ENCODE measurements at places on chromosomes 13 and 19.
A peak's percentile ranks its signal among the peaks of the same experiment; 100 is the strongest.

GRCh38 chr19:3827306-3827705, 41.1 kb upstream of the MATK start:
- DNase-seq: no peak

- DNase-seq: no peak
These were observed 22.1 kb upstream of the GGACT start for GRCh38 chr13:100610391-100611347.

GRCh38 chr13:34730961-34731360, 211.1 kb upstream of the NBEA start:
- DNase-seq: peak; percentile 88

DNA sequence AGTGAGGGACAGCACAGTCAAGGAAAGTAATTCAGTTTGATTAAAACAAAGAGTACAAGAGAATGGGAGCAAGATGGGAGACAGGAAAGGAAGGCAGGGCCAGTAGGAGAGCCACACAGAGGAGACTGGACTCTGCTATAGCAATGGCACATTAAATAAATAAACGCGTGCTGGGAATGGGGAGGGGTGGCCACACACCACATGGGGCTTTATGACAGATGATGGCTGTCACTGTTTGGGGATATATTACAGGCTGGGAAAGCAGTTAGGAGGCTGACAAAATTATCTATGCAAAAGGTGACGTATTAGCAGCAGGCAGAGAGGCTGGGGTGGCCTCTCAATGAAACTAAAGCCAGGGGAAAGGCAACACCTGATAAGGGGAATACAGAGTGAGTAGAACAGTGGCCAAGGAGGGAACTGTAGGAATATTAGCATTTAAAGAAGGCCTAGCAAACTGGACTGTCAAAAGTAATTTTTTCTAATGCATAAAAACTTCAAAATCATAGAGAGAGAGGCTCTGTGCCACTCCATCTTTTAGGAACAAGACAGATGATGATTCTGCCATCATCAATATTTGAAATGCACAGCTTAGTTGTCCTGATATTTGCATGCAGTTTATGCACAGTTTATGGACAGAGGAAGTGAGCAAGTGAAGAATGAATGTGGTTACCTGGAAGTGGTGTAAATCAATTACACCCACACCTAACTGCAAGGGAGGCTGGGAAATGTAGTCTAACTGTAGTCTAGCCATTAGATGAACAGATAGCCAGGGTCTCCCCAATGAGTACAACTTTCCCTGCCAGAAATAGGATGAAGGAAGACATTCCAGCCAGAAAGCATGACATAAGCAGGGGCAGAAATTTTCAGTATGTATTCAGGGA, 346.5 kb downstream of the FOXO1 start:
- peak; percentile 29 for DNase-seq

GRCh38 chr13:59468396-59468795, 695.3 kb downstream of the DIAPH3 start:
- no peak for DNase-seq

DNA sequence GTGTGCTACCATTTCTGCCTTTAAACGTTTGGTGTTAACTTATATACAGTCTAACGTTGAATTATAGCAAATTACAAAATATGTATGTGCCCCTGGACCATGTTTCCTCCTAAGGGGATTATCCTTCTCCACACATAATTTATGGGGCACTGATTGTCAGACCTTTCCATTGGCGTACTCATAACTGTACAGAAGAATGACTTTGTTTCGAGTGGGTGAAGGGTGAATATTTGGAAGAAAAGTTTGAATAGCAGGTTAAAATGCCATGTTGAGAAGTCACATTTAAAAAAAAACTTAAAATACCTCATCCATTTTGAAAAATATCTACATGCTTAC, 58.8 kb downstream of the SLC10A2 start:
- DNase-seq: no peak

GRCh38 chr13:46850214-46850613, 46.6 kb downstream of the HTR2A start:
- no peak for DNase-seq

- DNase-seq: peak; percentile 90
These were observed 89.7 kb downstream of the RAB20 start for GRCh38 chr13:110471833-110472162.

- no peak for DNase-seq
These were observed 34.2 kb downstream of the RXFP2 start for GRCh38 chr13:31773538-31773937.

DNA sequence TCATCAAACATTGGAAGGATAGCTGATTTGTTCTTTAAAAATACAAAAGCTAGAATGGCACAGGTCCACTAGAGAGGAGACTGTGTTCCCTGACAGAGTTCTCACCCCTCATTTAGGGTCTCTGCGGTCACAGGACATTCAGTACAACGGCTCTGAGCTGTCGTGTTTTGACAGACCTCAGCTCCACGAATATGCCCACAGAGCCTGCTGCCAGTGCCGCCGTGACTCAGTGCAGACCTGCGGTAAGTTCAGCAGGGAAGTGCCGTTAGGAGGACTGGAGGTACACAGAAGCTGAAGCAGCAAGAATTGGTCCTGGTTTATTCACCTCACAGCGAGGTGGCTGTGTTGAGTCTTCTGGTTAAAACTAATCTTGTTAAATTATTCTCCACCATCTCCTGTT, 90.0 kb downstream of the TNFRSF19 start:
- DNase-seq: no peak

DNA sequence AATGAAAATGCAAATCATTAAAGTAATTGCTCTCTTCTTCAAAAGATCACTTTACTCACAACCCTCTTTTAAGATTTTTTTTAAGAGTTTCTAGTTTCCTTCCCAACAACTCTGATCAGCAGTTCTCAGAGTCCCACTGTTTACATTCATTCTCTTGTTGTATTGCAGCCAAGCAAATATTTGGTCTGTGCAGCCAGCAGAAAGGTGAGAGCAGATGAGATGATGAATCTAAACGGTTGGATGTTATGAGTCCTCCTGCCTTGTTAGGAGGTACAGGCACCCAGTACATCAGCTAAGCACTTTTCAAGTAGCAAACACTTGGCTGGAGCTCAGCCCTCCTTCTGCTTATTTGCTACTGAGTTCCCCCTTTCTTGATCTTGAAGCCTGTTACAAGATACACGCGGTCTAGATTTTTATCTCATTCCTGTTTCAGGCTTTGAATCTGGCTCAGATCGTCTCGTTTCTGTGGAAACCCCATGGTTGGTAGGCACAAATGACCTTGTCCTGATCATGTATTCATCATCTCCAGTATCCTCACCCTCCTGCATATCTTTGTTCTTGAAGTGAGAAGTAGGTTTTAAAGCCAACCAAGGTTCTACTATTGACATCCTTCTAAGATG, 300.7 kb downstream of the DCT start:
- no peak for DNase-seq

DNA sequence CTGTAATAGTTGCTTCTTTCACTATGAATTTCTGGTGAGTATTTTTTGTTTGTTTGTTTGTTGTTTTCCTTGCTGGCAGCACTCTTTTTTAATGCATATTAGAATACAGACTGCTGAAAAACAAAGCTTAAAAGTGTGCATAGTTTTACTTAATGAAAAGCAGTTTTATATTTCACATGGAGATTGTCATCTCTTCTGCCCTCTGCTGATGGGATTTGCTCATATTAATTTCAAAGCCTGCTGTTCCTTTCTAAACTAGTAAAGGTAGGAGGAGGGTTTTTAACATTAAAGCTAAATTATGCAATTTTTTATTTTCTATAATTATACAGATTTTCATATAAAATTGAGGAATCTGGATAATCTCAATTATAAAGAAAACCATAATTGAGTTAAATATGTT, 692.6 kb upstream of the SLITRK1 start:
- DNase-seq: peak; percentile 5

GRCh38 chr19:48492925-48493717, 18.5 kb downstream of the LMTK3 start:
- DNase-seq: peak; percentile 96

DNA sequence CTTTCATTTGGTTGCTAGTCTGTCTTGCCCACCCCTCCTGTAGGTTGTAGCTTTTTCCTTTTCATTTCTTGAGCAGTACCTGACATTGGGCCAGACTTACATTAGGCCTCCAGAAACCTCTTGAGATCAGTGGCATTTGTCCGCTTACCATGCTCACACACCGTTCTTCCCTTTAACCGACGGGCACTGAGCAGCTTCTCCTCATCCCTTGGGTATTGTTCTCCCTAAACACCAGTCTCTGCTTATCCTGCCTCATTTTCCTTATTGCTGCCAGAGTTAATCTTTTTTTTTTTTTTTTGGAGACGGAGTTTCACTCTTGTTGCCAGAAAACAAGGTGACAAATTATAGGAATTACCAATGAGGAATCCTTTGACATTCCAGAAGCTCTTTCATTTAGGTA, 27.2 kb upstream of the KCTD4 start:
- no peak for DNase-seq

- no peak for DNase-seq
These were observed 22.5 kb downstream of the SERP2 start for GRCh38 chr13:44395976-44396694.

DNA sequence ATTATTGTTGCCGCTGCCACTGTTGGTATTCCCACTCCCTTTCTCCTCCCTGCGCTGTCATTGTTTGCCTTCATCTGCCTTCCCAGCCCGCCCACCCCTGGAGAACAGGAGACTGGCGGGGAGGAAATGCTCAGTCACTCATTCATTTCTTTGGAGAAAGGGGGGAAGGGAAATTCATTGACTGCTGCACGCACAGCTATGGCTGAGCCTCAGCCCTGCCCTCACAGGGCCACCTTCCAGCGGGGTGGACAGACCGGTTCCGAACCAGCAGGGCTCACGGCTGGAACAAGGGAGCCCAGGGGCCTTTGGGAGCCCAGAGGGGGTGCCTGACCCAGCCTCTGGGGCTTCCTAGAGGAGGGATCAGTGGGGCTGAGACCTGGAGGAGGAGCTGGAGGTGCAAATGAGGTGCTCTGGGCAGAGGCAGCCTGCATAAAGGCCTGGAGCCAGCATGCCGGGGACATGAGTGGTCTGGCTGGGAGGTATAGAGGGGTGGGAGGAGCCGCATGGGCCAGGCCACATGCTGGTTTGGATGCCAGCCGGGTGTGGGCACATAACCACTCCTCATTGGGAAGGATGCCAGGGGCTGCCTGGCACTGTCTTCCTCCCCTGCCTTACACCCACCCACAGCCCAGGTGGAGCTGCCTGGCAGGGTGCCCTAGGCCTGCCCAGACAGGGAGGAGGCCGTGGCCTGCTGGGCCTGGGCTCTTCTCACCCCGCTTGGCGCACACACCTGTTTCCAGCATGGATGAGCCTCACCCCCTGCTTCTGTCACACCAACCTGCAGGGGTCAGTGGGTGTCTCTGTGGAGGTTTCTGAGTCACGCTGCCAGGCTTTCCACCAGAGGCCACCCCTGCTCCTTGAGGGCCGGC, 26.8 kb downstream of the PPP5C start:
- DNase-seq: peak; percentile 98

GRCh38 chr13:21106089-21106488, 44.7 kb upstream of the LATS2 start:
- peak; percentile 38 for DNase-seq

DNA sequence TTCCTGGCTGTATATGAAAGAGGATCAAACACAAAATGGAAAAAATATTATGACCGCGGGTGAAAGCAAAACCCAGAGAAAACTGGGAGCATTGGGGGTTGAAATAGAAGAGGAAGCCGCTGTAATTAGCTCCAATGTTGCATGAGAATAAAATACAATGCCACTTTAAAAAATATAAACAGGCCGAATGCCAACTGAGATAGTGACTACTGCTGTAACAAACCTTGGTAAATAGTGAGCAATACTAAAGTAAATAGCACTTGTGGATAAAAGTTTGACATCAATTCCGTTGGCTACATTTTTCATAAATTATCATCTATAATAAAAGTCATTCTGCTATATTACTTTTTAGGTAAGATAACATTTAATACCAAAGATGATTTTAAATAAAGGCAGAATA, 395.8 kb upstream of the MIR17HG start:
- DNase-seq: no peak

GRCh38 chr19:1222394-1222793, 15.4 kb downstream of the CBARP start:
- DNase-seq: no peak

DNA sequence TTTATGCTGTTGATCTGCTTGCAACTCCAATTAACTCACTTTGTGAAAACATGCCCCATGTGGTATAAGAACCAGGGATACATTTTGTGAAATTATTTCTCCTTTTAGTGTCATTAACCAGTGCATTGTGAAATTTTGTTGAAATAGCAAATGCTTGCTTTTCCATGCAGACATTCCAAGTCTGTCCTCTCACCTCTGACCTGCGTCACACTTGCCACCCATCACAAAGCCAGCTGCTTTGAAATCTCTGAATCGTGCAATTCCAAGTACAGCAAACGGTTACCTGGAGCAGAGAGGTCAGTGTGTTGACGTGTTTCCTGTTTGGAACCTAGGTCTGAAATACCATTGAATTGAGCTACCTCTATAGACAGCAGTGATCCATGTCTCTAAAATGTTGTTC, 4.9 kb upstream of the SLC25A15 start:
- DNase-seq: peak; percentile 27

GRCh38 chr19:18286973-18287635, 5.7 kb upstream of the JUND start:
- DNase-seq: no peak

DNA sequence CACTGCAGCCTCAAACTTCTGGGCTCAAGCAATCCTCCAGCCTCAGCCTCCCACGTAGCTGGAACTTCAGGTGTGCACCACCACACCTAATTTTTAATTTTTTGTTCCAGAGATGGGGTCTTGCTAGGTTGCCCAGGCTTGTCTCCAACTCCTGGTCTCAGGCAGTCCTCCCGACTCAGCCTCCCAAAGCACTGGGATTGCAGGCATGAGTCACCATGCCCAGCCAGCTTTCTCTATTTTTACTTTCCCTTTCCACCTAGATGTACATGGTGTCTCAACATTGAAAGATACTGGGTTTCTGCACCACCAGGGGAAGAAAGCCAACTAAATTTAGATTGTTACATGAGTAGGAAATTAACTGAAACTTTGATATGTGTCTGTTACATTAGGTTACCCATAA, 13.8 kb upstream of the ZNF846 start:
- peak; percentile 20 for DNase-seq

GRCh38 chr19:53904909-53905308, 4.2 kb upstream of the CACNG7 start:
- no peak for DNase-seq

- no peak for DNase-seq
These were observed 9.6 kb upstream of the ZNRF4 start for GRCh38 chr19:5445561-5446055.

DNA sequence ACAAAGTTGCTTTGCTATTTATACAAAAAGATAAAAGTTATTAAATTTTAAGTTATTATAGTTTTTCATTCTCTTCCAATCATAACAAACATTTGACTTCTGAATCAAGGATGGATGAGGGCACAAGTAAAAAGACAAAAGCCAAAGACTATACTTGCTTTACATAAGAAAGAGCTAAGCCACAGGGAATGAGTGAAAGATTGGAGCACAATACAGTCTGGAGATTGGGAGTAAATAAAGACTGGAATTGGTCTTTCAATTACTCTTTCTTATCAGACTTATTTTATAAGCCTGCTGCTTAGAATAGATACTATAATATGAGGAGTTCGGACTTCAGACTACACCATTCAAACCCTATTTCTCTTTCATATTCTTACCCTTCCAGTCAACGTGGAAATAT, 1874.1 kb upstream of the PRR20A start:
- DNase-seq: no peak

GRCh38 chr19:19538785-19539166, 711 bp downstream of the CILP2 start:
- DNase-seq: no peak
